ENCODE measurements at places on chromosomes 5 and 9.

DNA sequence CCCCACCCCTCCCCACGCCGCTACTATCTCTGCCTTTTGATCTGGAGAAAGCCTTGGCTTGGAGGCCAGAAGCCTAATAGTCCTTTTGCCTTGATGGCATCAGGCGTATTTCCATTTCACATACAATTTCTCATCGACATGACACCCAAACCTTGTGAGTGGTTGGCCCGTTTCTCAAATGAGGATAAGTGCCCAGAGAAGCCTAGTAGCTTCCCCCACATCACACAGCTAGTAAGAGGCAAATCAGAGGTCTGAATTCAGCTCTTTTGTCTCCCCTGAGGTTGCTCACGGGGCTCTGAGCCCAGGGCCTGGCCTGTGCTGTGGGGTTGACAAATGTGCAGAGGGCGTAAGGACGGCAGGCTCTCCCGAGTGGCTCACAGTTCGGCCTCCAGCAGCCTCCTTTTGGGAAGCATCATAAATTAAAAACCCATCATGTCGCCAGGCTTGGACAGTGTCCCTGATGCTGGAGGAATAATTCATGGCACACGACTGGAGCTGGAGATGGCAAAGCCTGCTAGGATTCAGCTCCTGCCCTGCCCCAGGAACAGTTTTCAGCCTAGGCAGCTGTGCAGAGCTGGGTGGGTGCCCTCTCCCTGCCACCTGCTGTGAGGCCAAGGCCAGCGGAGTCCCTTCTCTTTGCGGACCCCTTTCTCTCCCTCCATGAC, 263.8 kb downstream of the NSG2 start:
- no peak for DNase-seq

GRCh38 chr5:42566652-42567295, 143.5 kb downstream of the GHR start:
- no peak for DNase-seq

DNA sequence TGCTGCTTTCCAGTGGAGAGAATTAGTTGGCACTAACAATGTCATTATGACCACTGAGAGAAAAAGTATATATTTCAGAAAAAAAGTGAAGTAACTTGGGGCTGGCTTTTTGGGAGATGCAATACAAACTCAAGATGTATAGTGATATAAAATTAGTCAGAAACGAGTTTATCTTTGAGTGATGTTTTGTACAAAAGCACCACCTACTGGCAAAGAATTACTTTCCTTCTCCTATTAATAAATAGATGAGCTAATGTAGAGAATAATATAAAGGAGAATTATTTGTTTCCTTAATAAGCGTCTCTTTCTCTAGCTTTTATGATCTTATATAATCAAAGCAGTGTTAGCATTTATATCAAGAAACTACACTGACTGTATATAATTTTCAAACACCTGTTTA, 158.8 kb downstream of the MEF2C start:
- DNase-seq, result peak; percentile 15

GRCh38 chr5:27381686-27382085, 343.3 kb upstream of the CDH9 start:
- DNase-seq, result no peak

DNA sequence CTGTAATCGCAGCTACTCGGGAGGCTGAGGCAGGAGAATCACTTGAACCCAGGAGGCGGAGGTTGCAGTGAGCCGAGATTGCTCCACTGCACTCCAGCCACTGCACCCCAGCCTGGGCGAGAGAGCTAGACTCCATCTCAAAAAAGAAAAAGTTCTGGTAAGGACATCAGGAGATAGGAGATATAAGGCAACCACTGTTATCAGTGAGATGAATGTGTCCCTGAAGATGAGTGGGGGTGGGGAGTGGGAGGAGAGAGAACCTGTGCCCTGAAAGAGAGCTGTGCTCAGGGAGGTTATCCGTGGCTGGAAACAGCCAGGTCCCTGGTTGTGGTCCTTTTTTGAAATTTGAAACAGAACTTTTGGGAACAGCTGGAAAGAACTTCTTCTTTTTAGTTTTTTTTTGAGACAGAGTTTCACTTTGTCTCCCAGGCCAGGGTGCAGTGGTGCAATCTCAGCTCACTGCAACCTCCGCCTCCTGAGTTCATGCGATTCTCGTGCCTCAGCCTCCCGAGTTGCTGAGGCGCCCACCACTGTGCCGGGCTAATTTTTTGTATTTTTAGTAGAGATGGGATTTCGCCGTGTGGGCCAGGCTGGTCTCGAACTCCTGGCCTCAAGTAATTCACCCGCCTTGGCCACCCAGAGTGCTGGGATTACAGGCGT, 2.6 kb downstream of the PTPA start:
- no peak for DNase-seq

- peak; percentile 37 for DNase-seq
Measured at GRCh38 chr9:4022435-4023067, 277.3 kb downstream of the GLIS3 start.
